ENCODE measurements at places on chromosomes 4 and X.

GRCh38 chrX:1496076-1496475 lies 40.9 kb downstream of the P2RY8 start:
- DNase-seq: no peak

DNA sequence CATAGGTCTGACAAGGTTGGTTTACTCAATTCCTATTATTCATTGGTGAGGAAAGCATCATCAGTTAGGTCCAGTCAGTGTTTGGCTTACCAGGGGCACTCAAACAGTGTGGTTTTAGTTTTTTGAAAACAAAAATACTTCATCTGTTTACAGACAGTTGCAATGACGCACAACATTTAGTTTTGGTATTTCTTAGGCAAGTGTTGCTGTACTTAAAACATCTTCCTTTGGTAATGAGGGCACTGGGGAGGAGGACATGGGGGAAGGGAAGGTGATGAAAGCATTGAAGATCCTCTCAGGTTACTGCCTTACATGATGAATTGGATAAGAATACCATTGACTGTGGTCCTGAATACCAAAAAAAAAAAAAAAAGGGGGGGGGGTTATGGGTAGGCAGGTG lies 93.7 kb upstream of the MAOA start:
- DNase-seq: no peak

GRCh38 chr4:138452826-138453225 lies 210.7 kb upstream of the SLC7A11 start:
- DNase-seq: no peak

GRCh38 chr4:53616219-53616618 lies 24.9 kb upstream of the LNX1 start:
- no peak for DNase-seq

- no peak for DNase-seq
Measured at GRCh38 chr4:184898793-184899192, 73.0 kb upstream of the ACSL1 start.

DNA sequence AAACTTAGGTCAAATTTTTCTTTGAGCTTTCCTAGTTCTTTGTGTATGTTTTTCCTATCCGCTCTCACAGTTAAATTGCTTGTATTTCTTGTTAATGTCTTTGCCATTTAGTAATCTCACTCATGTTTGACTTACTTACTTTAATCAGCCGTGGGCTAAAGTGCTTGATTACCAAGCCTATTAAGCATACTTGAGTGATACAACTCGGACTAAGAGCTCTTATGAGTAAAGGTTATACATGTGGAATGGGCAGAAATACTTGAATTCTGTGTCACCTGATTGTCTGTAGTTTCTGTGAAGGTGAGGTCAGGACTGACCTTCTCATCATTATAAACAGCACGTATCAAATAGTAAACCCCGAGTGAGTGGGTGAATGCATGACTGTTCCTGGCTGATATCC lies 664.5 kb downstream of the PDHA2 start:
- no peak for DNase-seq

- DNase-seq: no peak
Measured at GRCh38 chr4:1579001-1579900, 104.9 kb downstream of the FAM53A start.
